ENCODE measurements at places on chromosomes 3 and 15.

DNA sequence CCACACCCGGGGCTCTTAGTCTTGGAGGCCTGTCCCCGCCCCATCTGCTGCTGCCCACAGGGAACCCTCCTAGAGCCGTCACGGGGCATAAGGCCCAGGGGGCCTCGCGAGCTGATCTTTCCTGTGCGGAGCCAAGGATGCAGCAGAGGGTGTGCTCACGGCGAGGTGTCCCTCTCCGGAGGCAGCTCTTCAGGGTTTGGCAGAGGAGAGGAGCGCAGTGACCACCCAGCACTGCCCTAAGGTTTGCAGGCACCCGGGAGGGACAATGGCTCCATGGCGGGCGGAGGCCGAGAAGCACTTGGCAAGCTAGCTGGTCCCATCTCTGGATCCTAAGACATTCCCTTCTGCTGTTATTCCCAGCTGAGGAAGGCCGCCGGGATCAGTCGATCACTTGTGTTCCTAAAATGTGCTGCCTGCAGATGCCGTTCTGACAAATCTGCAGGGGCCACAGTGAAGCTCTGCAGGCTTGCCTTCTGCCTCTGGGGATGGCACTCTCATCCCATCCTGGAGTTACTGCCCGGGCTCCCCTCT, 47.4 kb upstream of the PCSK6 start:
- no peak for DNase-seq

GRCh38 chr15:62647202-62647842, 395.2 kb upstream of the TPM1 start:
- no peak for DNase-seq

DNA sequence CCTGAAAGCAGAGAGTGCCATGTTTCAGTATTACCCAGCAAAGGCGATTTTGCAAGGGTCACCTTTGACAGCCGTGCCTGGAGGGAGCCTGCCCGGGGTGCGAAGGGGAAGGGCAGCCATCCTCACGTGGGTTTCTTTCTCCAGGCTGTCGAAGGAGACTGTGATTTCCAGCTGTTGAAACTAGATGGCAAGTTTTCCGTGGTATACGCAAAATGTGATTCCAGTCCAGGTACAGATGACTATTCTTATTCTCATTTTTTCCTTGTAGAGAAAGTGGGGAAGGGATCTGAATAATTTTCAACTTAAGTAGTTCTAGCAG, 3.4 kb downstream of the AHSG start:
- no peak for DNase-seq

GRCh38 chr3:125163739-125164601, 48.6 kb downstream of the SLC12A8 start:
- DNase-seq = no peak

DNA sequence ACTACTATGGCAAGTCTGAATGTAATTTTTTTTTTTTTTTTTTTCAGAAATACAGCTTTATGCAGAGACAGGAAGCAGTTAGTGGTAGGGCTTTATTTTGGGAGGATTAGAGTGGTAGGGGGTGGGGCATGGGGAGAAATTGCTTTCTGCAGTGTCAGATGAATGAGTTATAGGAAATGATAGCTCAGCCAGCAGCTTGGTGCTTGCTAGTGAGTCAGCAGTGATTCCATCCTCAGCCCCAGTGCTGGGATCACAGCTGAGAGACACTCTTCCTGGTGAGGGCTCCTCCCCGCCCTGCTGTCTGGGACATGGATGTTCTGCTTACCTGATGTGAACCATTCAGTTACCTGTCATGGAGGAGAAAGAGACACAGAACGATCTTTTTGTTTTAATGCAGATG, 39.6 kb downstream of the SEMA6D start:
- no peak for DNase-seq

All from NCI-H1436 (cell line).